AG08395 (cell line): ENCODE measurements at places on chromosomes 7 and 10.

DNA sequence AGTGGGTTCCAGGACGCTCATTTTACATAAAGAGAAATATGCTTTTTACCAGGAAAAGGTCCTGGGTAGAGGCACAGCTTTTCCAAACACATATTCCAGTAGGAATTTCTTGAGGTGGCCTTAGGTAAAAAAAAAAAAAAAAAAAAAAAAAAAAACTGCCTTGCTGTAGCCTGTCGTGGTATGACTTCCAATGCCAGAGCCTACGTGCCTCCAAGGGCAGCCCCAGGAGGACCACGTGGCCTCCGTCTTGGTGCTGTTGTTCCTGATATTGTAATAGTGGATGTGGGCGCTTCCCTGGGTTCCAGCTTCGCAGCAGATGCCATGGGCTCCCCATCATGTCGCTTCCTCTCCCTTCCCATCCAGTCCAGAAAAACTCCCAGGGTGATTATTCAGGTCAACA, 49.3 kb downstream of the PRKAG2 start:
- no peak for DNase-seq

GRCh38 chr10:20740120-20740519, 157.0 kb downstream of the NEBL start:
- no peak for DNase-seq

DNA sequence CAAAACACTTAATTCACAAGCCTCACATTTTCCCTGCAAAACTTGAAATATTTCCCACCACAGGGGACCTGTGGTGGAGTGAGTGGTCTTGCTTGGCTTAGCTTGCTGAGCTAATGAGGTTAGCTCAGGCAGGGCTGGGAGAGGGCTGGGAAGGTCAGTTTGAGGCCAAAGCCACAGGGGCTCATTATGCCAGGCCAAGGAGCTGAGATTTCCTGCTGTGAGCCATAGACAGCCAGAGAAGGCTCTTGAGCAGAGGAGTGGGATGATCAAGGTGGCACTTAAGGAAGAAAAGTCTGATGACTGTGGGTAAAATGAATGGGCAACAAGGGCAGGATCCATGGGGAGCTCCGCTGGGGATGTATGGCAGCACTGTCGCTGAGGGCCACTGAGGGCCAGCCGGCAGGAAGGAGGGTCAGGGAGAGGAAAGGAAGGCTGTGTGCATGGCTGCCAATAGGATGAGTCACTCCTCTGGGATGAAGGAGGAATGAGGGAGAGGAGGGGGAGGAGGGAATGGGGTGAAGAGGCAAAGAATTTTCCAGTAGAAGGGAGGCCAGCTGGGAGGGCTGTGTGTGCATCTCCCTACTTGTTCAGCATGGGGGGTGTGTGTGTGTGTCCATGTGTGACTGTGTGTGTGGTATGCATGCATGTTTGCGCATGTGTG, 18.7 kb upstream of the ZNF488 start:
- peak; percentile 87 for DNase-seq

DNA sequence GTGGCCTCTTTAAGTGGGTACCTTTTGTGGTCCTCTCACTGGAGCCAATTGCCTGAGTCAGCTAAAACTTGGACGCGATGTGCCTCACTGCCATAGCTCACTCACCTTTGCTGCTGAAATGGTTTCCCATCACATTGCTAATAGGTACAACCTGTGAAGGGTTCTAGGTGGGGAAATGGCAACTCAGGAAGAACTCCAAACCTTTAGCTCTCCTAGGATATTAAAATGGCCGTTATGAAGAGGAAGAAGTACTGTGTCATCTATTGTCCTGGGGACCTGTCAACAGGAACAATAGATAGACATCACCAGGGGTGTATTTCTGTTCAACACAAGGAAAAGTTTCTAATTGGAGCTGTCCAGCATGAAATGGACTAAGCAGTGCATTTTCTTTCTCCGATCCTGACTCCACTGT, 1.2 kb upstream of the ZNF655 start:
- DNase-seq, result no peak

- no peak for DNase-seq
These were observed 18.7 kb downstream of the SRRM3 start for GRCh38 chr7:76220185-76221057.

GRCh38 chr10:11532306-11532705, 79.1 kb downstream of the USP6NL start:
- DNase-seq, result no peak

DNA sequence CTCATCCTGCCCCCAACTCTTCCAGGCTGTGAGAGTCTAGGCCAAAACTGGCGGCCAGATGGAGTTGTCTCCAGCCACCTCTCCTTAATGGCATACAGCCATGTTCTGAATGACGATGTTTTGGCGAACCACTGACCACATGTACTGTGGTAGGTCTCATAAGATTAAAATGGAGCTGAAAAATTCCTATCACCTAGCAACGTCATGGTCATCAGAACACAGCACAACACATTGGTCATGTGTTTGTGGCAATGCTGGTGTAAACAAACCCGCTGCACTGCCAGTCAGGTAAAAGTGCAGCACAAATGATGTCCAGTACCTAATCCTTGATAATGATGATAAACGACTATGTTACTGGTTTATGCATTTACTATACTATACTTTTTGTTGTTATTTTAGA, 290.0 kb upstream of the MKI67 start:
- no peak for DNase-seq

DNA sequence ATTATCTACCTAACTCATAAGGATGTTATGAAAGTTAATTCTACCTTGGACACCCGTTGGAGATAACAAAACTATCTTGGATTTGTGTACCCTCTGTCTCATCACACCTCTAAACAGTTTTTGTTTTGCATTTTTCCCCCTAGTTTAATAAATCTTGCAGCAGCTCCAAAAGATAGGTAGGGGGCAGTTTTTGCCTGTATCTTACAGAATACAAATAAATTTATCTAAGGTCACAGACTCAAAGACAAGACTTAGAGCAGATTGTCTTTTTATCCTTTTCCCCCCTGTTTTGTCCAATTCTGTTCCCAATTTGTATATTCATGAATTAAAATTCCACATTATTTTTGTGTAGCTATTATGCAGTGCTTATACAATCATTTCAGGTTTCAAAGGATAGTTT, 5.0 kb upstream of the SORCS1 start:
- no peak for DNase-seq

DNA sequence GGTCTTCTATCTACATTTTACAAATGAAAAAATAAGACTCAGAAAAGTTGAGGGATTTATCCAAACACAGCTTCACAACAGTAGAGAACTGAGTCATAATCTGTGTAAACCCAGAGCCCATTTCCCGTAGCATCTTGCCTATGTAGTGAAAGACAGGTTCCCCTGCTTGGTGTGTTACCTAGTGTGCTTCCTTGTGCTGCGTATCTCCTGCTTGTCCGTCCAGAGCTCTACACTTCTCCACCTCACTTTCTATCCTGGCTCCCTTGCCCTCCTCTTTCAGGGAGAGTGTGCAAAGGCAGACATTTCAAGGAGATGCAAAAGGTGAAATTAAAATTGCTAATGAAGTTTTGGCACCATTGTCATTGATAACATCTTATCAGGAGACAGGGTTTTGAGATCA, 1.4 kb upstream of the ASNS start:
- no peak for DNase-seq

DNA sequence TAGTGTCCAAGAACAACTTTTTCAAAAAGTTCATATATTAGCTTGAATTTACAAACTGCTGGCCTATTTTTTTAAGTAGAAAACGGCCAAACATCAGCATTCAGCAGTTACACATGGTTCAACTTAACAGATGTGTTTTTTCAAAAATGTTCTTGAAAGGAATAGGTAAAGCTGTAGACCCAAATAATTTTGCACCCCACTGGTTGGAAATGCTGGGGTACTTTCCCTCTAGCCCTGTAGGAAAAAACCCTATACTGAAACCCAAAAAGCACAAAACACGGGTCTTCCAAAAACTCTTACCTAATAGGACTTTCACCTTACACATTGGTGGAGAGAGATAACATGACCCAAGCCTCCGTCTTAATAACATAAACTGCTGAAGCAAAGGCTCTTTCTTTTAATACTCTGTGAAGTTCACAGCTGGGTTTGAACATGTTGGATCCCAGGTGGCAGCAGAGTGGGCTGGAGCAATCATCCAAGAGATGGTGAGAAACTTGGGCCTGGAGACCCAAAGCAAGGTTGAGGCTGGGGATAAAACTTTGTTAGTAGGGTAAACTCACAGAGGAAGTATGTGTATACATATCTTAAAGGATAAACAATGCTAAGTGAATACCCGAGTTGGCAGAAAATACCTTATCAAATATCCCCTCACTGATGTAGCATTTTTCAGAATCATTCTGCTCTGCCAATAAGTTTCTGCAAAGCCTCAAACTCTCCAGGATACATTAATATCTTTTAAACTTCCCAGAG, 629 bp upstream of the DNAJC9 start:
- DNase-seq, result no peak

DNA sequence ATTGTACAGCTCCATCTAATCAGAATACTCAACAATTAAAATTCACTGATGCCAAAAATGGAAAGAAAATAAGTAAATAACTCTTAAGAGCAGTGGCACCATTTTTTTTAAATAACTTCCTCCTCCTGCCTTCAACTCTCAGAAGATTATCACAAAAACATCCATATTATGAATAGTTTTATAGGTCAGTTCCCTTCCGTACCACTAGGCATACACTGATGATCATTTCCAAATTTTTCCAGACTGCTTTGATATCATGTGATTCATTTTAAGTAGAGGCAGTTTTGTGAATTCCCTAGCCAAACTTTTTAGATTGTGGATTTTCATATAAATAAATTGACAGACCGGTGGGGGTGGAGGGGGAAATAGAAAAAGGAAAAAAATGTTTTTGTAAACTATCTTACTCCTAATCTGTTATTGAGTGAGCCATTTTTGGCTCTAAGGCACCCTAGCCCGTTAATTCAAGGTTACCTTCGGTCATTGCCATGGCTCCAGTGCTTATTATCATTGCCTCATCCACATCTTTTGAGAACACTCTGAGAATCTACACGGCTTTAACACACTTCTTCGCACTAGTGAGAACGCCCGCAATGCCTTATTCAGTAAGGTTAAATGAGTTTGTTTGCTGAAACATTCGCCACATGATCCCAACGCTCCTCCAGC, 1.0 kb downstream of the FAM107B start:
- DNase-seq, result no peak

DNA sequence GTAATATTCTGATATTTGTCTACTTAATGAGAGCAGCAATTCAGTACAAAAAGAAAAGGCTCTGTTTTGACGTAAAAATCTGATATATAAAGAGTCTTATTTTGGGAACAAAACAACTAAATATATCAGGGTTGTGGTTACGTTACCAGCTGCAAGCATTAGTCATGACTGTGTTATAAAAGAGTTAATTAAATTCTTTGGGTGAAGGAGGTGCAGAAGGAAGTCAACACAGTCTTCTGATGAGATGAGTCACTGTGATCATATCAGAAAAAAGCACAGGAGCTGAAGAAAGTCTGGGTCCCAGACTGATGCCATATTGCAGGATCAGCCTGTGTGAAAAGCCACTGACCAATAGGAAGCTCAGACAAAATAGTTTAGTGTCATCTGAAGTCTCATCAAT, 234.3 kb upstream of the TEX47 start:
- DNase-seq, result peak; percentile 18

DNA sequence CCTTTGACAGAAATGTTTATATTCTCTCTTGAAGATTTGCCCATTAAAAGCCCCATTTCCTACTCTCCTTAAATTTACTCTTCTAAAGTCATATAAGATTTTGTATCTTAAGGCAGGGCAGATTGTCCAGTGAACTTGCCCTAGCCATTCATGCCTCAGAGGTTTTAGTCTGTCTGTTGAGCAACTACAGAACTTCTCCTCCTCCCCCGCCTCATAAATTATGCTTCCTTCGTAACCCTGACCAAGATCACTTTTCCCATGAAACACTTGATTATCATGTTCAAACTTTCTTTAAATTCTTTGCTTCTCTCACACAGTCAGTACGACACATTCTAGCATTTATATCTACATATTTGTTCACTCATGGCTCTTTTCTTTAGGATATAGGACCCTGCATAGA, 621.3 kb downstream of the ANKRD7 start:
- no peak for DNase-seq

GRCh38 chr10:33248638-33249037, 85.8 kb downstream of the NRP1 start:
- DNase-seq, result peak; percentile 65

DNA sequence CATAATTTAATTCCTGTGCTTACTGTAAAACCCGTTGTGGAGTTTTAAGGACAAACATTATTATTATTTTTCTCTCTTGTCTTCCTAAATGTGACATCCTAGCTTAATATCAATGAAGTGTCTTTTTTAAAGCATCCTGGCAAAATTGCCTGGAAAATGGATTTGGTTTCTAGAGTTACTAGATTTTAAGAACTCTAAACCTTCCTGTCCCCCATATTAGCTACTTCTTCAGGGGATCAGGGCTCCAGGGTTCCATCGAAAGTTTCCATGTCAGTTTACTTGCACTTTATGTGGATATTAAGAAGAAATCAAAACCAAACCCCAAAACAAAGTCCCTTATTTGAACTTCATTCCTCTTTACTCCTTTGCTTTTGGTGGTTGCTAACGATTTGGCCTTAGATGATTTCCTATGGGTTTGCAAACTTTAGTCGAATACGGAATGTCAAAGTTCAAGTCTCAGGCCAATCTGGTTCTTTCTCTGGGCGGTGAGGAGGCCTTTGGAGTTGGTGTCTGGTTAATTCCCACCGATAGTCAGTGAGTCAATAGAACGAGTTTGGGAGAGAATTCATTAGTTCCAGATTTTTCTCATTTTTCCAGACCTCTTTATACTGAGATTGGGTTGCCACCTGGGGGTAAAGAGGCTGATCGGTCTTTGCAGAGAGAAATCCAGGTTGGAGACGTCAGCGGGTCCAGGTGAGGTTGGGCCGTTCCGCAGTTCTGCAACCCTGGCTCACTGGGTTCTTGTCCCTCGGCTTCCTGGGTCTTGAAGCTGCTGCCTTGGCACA, 1.1 kb downstream of the CUX1 start:
- no peak for DNase-seq

GRCh38 chr7:135190703-135191102, 20.2 kb upstream of the CYREN start:
- DNase-seq, result no peak

DNA sequence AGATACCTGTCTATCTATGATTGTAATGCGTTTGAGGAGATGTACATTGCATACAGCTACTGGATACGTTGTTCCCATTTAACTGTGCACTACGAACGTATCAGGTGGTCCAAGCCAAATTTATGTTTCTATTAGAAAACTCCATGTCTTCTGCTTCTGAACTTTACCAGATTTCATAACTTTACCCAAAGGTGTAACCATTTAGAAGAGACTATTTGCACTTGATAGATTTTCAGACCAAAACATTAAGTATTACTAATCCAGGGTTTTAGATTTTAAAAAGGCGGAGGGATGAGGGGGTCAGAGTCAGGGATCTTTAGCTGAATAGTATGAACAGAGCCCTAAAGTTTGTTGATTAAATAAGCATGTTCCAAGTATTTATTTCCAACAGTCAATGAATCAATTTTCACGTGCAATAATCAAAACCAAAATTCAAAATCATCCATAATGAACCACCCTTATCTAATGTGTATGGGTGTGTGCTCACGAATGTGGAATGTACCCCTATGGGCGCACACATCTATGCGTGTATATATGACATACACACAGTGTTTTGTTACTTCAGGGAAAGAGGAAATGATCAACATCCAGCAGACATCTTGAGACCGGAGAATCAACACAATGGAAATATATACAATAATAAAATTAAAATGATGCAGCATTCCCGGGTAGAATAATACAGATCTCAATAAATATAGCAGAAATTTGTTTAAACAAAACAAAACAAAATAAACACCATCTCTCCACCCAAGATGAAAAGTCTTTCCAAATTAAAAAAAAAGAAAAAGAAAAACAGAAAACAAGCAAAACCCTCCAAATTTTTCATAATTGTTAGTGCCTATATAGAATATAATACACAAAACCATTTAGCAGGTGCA, 3.4 kb downstream of the FEZF1 start:
- no peak for DNase-seq
